Eye (tissue), 1 donor: ENCODE measurements at places on chromosomes 4 and X.

- DNase-seq: no peak
Observed at GRCh38 chr4:48369771-48370170, 28.4 kb downstream of the SLAIN2 start.

- no peak for DNase-seq
Observed at GRCh38 chr4:147550626-147551246, 66.5 kb upstream of the TMEM184C start.

GRCh38 chrX:140434347-140434746 lies 70.5 kb downstream of the SOX3 start:
- DNase-seq: no peak

- DNase-seq: no peak
Observed at GRCh38 chr4:159010100-159010499, 92.8 kb upstream of the RAPGEF2 start.

- no peak for DNase-seq
Observed at GRCh38 chr4:46254788-46255187, 130.9 kb upstream of the GABRG1 start.

DNA sequence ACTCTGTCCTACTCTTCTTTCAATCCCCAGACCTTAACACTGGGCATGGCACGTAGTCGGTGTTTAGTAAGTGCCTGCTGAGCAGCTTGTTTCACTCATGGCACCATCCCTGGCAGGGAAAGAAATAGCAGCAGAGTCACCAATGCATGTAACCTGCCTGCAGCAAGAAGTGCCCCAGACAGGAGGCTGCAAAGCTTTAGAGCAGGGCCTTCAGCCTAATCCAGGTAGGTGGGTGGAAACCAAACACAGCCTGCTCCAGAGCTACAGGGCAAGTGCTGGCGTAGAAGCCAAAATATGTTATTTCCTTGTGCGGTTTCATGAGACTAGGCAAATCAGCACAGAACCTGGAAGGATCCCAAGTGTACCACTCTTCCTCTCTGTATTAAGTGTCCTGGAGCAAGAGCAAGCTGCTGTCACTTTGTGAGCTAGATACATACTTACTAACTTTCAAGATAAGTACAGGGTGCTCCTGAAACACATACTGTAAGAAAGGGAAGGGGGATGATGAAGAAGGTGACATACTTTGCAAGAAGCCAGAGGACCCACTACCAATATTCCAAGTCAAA lies 5.5 kb downstream of the PROM1 start:
- no peak for DNase-seq

DNA sequence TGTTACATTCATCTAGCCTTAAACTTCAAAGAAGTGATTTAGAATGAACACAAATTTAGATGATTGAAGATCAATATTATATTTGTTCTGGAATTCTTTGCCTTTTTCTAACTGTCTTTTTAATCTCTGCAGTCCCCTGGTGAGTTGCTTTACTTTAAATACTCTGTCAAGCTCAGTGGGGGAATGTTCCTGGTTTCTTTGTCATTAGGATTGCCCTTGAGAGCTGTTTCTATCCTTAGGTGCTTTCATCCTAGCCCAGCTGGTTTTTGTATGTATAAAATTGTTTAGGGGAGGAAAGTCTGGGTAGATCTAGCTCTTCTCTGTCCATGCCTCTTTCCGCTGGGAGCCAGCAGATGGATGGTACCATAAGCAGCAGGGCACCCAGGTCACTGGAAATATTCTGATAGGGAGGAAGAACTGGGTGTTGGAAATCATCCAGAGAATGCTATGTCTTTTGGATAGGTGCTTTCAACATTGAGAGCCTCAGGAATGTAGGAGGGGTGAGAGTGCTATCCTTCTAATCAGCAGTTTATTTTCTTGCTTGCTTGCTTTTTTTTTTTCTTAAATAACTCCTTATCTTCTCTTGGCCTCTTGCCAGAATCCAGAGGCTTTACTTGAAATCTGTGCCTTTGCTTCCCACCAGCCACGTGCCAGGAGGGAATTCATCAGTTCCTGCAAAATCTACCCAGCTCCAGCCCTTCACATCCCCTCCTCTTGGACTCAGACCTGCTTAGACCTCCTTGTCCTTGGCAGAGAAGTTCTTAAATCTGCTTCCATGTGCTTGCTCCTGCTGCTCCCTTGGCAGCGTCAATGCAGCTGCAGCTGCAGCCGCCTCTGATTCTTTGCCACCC lies 215.3 kb upstream of the ANXA3 start:
- DNase-seq: peak; percentile 57

DNA sequence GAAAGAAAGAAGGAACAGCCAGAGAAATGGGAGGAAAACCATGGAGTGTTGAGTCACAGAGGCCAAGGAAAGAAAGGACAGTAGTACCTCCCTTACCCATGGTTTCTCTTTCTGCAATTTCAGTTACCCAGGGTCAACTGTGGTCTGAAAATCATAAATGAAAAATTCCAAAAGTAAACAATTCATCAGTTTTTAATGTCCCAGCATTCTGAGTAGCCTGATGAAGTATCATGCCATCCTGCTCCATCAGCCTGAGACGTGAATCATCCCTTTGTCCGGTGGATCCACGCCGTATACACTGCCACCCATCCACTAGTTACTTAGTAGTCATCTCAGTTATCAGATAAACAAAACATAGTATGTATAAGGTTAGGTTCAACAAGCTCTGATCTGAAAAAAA lies 114.2 kb downstream of the COMMD8 start:
- DNase-seq: no peak

GRCh38 chrX:48450076-48450475 lies 20.0 kb downstream of the SLC38A5 start:
- DNase-seq: no peak

GRCh38 chr4:181484396-181484795 lies 758.8 kb upstream of the TENM3 start:
- no peak for DNase-seq

DNA sequence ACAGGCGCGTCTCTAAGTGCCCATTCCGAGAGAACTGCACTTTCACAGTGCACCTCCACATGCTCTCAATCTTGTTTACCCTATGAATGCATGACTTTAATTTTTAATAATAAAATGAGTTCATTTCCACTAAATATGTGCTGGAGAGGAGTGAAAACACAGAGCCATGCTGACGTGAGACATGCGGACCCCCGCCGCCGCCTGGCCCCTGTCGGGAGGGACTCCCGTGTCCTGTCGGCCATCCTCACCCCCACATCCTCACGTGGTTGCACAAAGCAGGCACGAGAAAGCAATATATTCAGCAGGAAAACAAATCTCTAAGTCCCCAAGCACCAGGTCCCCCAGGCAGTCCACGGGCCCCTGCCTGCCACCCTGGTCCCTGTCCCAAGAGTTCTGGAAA lies 23.1 kb downstream of the PPP2R2C start:
- no peak for DNase-seq

DNA sequence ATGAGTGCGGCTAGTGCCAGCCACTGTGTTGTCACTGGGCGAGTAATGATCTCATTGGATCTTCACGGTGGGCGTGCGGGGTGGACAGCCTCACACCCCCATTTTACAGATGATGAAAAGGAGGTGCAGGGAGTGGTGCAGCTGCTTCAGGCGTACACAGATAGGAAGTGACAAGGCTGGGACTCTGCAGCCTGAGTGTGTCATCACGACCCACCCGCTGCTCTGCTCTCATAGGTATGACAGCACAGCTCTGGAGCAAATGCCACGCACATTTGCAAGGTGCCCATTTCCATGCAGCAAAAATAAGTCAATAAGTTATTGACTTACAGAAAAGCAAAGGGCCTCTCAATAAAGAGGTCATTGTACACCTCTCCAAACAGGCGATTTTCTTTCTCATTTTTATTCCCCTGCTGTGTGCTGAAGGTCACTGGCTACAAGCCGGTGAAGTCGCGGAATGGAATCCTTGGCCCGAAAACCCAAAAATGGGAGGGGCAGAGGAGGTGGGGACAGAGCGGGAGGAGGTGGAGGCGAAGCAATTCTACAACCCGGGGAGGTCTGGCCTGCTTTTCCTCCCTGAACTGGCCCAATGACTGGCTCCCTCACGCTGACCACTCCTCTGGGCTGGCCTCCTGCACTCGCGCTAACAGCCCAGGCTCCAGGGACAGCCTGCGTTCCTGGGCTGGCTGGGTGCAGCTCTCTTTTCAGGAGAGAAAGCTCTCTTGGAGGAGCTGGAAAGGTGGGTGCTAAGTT lies at the start of gene SOD3:
TSS of gene SOD3 (plus strand) at position 658 of the 750 bp plus-strand sequence. CDS start 3,949 bp downstream, outside the sequence.
- peak; percentile 78 for DNase-seq
